HL-60 (cell line): ENCODE measurements at places on chromosomes 7 and 10.

DNA sequence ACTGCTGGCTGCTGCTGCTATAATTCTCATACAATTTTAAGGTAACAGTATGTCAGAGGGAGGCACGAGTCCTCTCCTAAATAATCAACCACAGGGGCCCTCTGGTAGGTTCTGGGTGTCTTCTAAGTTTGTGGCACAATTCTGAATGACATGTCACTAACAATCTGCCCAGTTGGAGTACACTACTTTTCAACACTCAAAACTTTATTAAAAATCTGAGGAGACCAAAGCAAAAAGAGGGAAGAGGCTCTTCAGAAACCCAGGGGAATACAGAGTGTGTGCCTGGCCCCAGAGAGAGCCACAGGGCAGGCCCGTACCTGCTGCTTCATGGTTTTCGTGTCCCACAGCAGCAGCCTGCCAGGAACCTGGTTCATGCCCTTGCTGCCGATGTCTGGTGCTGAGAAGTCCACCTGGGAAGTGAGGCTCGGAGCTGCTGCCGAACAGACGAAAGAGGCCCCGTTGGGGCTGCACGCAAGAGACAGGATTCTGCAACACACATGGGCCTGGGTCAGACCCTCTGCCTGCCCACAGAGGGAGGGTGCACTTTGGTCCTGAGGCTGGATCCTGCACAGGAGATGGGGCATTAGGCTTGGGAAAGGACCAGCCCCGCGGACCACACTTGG is 18.3 kb downstream of the WDR91 start:
- DNase-seq: no peak

DNA sequence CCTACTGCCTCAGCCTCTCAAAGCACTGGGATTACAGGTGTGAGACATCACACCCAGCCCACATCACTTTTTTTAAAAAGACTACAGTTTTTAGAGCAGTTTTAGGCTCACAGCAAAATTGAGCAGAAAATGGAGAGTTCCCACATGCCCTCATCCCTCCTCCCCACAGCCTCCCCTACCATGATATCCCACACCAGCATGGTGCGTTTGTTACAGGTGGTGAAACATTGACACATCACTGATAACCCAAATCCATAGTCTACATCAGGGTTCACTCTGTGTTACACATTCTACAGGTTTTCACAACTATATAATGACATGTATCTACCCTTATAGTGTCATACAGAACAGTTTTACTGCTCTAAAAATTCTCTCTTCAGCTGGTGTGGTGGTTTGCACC is 24.3 kb upstream of the TOMM7 start:
- DNase-seq: no peak

GRCh38 chr10:5614155-5614721 is 52.2 kb downstream of the ASB13 start:
- no peak for DNase-seq

GRCh38 chr10:103452506-103453230 is 498 bp upstream of the CALHM2 start:
- DNase-seq: no peak

DNA sequence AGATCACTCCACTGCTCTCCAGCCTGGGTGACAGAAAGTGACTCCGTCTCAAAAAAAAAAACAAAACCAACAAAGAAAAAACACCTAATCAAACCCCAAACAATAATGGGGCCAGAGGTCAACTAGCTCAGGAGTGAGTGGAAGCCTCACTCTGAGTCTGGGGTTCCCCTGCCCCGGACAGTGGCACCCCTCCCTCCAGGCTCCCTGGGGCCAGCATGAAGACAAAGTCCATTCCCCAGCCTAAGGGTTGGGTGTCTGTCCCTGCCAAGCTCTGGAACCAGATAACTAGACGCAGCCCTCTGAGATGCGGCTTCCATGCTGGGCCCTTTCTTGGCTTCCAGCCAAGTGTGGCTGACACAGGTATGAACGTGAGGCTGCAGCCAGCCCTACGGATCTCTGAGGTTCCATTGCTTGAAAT is 1.7 kb upstream of the FUOM start:
- no peak for DNase-seq
